Hepatocyte (in vitro differentiated cells): ENCODE measurements at places on chromosomes 4 and X. TPM values are rescaled to one million over a fixed set of nuclear protein-coding genes. Genes with fewer than 3 reads are reported as not detected.
A peak's percentile ranks its signal among the peaks of the same experiment; 100 is the strongest.

GRCh38 chr4:138707746-138708677 is 307.6 kb upstream of the NOCT start:
- DNase-seq: no peak

DNA sequence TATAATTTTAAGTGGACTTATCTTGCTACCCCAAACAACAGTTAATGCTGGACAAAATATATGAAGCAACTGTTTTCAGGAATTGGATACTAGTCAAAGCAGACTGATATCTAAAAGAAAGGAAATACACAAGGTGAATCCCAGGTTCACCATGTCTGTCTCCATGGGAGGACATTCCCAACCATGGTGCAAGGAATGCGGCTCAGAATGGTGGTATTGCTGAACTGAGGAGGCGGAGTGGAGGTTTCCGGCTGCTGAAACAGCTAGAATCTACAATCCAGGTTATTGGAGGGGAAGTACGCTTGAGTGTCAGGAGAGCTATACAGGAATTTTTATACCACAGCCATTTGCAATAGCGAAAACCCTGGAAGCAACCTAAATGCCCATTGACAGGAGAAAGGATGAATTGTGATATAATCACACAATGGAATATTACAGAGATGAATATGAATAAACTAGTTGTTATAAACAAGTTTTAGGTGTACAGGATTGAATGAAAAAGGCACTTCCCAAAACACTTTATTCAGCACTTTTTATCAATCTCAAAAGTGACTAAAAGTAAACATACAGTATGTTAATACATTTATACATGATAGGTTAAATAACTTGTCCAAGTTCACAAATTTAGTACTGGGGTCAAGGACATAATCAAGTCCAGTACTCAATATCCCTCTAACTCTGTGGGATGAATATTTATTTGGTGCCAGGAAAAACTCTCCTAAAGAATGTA is 9.0 kb downstream of the HMGB2 start:
- no peak for DNase-seq

- DNase-seq: no peak
Measured at GRCh38 chr4:6381571-6382123, 90.8 kb downstream of the PPP2R2C start.

- DNase-seq: no peak
Measured at GRCh38 chr4:85209161-85209560, 242.7 kb upstream of the WDFY3 start.

DNA sequence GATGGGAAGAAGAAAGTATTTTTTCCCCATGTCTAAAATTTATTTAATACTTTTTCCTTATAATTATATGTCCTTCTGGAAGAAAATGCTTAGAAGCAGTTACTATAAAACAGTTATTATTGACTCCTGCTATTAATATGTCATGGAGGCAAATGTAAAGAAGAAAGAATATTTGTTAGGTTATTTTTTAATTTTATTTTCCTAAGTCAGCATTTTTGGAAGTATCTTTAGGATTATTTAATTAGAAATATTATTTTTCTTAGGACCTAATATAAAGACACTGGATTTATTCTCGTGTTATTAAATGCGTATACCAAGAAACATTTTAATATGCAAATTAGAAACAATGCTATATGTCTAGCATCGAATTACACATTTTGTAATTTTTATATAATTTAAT is 687.7 kb downstream of the TRAM1L1 start:
- DNase-seq: no peak

- peak; percentile 9 for DNase-seq
Measured at GRCh38 chrX:137166591-137166990, 132.8 kb upstream of the GPR101 start.

DNA sequence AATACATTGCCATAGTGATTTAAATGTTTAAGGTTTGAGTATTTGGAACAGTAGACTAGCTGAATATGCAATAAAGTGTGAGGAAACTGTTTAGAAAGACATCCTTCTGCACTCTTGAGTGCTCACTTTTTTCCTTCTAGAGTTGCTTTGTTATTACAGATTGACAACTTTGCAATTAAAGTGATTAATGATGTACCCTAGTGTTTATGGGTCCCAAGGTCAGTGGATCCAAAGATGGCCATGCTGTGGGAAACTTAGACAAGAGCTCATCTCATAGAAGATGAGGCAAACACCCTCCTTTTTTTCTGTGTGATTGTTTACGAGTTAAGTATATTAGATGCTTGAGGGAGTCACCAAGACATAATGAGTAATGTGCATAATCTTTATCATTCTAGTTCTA is 118.8 kb downstream of the PDLIM5 start:
- DNase-seq: no peak

- DNase-seq: no peak
Measured at GRCh38 chr4:32917586-32917985, 2197.4 kb downstream of the PCDH7 start.

DNA sequence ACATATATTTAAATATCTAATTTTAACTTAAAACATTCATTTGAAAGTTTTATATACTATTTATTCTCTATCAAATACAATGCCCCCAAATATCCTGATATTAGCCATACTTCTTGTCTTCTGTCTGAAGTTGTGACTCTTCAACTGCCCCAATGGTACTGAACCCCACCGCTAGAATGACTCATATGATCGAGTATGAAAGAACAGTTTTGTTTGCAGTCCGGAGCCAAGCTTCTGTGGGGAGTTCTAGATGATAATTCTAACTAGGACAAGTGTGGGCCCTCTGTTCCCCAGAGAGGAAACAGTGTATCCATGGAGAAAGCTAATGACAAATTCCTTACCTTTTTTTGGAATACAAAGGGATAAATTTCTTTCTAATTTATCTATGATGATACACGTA is 24.7 kb upstream of the CT47A1 start:
- DNase-seq: no peak

DNA sequence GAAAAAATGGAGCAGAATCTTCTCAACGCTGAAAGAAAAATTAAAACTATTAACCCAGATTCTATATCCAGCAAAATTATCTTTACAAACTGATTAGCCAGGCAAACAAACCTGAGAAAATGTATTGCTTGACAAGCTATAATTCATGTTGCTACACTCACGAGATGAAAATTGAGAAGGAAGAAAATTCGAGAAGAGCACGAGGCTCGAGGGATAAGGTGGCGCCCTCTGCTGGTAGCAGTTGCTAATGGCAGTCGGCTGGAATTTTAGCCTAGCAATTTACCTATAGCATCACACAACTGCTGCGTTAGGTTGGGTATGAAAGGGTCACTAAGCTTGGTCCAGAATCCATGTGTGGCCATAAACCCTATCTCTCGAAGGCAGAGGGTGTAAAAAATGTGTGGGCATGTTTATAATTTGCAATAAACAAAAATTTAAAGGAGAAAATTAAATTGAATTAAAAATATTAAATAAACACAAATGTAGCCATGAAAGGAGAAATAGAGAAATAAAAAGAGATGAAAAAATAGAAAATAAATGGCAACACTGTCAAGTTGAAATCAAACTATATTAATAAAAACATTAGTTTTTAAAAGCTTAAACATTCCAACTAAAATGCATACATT is 126.6 kb downstream of the PPP4R3C start:
- DNase-seq: peak; percentile 40

DNA sequence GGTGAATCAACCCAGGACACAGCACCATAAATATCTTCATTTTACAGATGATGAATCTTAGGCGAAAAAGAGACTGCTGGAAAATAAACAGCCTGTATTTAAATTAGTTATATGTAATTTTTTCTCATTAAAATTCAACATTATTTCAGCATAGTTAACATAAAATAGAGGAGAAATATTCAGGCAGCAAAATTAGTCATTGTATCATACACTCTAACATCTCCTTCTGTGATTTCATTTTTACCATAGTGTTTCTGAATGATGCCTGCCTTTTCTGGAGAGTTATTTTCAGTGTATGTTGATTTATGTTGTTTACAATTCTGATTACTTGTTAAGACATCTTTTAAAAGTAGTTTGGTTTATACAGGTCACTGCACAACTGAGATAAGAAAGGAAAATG is 82.3 kb upstream of the KCNIP4 start:
- no peak for DNase-seq

The SUPT20HL1 gene
- not detected in 2 replicates for total RNA-seq

The WDR17 gene
- 1.1 and 3.1 TPM in 2 replicates for total RNA-seq

The FGA gene
- 1,189 and 1,239 TPM in 2 replicates for total RNA-seq

The ITIH6 gene
- total RNA-seq: not detected in 2 replicates

The SERPINA7 gene
- total RNA-seq: 42.9 and 43.1 TPM in 2 replicates
